Kidney (tissue), 22 donors: ENCODE measurements at places on chromosomes 3 and 15.
A peak's percentile ranks its signal among the peaks of the same experiment; 100 is the strongest.

GRCh38 chr3:89613241-89613640 lies 505.8 kb downstream of the EPHA3 start:
- DNase-seq = no peak

- no peak for DNase-seq
Observed at GRCh38 chr3:134974624-134975023, 179.6 kb downstream of the EPHB1 start.

GRCh38 chr3:123380261-123380660 lies 68.6 kb downstream of the ADCY5 start:
- no peak for DNase-seq

DNA sequence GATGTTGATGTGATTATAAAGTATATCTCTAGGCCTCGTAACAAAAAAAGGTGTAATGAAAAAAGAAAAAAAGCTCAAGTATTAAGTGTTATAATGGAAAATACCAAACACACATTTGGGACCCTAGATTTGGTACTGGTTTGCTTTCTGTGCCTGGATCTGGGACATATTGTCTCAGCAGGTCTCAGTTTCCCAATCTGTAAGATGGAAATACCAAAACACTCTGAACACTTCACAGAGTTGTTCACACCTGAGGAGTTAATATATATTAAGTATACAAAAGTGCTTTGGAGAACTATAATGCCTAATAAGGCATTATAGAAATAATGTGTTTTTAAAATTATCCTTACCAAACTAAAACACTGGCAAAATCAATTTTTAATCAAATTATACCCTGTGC lies 60.0 kb downstream of the CLASP2 start:
- no peak for DNase-seq

- no peak for DNase-seq
Observed at GRCh38 chr3:171058058-171058457, 31.5 kb upstream of the SLC2A2 start.

DNA sequence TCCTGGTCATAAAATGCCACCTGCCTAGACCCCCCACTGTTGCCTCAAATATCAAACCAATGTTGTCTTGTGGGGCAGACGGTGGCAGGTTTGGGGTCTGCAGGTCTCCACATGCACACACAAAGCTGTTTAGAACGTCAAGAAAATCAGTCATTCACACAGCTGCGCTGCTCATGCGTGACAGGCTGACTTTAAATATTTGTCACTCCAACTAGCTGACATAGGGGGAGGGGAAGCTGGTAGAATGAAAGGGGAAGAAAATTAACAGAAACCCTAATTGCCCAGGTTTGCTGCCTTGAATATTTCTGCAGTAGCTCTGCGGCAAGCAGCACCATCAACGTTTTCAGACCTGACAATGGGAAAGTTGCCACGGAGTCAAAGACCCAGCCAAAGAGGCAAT lies 201.8 kb downstream of the ABHD5 start:
- peak; percentile 64 for DNase-seq

DNA sequence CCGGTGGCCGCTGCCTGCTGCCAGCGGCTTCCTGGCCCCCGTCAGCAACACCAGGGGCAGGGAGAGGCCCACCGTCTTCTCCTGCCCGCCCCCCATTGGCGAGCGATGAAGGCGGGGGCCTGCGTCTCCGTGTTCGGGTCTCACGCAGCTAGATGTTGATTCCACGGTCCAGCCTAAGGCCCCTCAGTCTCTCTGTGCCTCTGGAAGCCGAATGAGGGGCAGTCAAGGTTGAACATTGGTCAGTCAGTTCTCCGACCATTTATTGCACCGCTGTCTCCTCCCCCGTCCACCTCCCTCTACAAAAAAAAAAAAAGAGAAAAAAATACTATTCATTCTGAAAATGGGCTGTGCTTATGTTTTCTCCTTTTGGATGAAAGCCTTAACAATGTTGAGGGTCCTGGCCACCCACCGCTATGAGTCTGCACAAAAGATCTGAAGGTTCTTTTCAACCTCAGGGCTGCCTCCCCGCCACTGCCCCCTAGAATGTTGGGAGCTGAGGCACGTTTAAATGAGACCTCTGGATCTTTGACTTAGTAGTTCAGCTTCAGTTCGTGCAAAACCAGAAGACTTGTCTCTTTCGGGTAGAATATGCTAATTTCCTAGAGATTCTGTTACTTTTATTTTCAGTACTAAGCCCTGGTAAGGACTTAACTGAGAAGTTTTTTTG lies 736 bp downstream of the IREB2 start:
- DNase-seq = no peak

DNA sequence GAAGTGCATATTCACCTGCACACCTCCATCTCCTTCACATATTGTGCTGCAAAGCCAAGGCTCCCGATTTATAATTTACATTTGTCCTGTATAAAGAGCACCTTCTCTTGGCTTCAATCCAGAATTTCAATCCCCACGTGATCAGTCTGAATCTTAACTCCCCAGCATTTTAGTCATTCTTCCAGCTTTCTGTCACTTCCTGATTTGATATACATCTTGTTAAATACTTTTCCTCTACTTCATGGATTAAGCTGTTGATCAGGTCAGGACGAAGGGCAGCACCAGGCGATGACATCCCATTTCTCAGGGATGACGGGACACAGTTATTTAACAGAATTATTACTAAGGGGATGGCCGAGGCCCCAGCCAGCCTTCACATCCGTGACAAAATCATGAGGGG lies 212.5 kb downstream of the EPHB1 start:
- DNase-seq = no peak

GRCh38 chr3:65833761-65834505 lies 204.8 kb downstream of the MAGI1 start:
- DNase-seq = no peak

DNA sequence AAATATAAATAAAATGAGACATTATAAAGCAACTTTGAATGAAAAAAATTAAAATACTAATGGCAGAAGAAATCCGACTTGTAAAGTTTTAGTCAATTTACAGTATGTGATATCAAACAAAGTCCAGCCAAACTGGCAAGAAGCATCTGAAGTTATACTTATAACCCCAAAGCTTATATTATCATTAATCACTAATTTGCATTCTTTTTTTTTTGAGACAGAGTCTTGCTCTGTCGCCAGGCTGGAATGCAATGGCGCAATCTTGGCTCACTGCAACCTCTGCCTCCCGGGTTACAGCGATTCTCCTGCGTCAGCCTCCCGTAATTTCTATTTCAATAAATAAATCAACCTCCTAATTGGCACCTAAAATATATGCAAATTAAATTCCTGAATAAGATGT lies 80.1 kb downstream of the AQR start:
- DNase-seq = no peak

DNA sequence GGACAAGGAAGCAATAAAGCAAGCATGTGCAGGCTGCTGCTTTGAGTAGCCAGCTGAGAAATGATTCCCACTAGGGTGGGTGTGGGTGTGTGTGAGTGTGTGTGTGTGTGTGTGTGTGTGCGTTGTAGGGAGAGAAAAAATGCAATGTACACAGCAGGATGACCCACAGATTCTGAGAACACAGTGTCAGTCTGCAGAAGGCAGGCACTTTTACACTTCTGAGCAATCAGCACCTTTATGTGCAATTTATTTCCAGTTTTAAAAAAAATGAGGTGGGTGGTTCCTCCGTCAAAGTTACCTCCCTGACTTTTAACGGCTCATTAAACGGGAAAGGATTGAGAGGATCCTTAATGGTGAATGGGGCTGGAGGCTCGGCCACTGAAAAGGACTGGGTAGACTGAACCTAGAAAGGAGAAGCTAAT lies 38.5 kb upstream of the LIPC start:
- peak; percentile 90 for DNase-seq

DNA sequence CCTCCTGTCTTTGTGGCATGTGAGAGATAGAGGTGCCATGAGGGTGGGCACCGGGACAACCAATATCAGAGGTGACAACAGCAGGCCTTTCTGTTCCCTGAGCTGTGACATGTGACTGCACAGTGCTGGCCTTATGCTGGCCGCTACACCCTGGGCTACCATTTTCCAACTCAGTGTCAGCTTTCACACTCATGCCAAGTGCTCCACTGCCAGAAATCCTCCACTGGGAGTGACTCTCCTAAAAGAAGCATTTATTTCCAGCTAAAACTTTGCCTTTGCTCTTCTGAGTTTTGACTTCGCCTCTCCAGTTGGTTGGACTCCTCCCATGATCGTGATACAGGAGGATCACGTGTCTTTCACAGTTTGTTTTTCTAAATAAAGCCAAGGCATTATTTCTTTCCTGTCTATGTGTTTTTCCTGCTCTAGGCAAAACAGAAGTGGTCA lies 31.4 kb downstream of the CA12 start:
- no peak for DNase-seq

GRCh38 chr3:148173851-148174250 lies 523.9 kb upstream of the AGTR1 start:
- DNase-seq = no peak

DNA sequence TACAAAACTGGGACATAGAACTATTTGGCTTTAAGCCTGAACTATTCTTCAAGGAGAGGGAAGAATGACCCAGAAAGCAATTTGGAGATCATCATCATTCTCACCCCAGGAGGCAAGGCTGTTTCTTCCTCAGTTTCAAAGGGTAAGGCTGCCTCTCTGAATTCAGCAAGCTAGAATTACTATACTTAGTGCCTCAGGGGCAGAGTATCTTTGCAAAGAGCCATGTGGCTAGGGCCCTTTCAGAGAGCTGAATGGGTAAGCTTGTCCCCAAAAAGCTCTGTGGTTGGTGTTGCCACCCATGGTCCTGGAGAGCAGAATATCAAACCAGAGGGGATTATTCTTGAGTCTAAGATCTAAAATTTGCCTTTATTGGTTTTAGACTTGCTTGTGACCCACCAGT lies 720.3 kb upstream of the ARPP21 start:
- DNase-seq = no peak

DNA sequence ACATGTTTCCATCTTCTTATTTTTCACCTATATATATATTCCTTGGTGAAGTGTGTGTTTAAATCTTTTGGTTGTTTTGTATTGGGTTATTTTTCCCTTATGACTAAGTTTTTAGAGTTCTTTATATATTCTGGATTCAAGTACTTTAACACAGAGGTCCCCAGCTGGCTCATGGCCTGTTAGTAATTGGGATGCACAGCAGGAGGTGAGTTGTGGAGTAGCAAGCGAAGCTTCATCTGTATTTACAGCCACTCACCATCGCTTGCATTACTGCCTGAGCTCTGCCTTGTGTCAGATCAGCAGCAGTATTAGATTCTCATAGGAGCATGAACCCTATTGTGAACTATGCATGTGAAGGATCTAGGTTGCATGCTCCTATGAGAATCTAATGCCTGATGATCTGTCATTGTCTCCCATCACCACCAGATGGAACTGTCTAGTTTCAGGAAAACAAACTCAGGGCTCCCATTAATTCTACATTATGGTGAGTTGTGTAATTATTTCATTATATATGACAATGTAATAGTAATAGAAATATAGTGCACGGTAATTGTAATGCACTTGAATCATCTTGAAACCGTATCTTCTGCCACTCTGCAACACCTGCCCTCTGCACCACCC lies 151.6 kb downstream of the RSRC1 start:
- no peak for DNase-seq

DNA sequence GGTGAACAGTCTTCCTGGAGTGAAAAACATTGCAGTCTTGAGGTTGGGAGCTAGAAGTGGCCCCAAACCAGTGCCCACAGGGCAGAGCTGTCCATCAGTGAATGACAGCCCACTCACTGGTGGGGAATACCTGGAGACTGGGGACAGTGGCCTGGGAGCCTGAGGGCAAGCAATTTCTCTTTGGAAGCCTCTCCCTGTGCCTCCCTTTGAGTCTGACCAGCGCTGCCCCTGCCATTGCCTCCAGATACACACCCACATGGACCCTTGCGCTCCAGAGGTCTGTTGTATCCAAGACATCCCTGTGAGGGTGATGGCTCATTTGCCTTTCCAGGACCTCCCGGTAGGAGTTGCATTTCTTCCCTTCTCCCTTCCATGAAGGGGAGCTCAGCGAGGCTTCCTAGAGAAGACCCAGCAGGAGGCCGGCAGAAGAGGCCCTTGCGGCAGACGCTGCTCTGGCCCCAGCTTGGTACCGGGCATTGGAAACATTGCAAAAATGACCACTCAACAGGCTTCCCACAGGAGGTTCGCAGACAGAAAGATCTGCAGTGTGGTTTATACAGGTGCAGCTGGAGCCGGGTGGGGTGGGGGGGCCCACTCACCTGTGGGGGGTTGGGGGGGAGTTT lies 38.5 kb downstream of the KLF13 start:
- DNase-seq = no peak

DNA sequence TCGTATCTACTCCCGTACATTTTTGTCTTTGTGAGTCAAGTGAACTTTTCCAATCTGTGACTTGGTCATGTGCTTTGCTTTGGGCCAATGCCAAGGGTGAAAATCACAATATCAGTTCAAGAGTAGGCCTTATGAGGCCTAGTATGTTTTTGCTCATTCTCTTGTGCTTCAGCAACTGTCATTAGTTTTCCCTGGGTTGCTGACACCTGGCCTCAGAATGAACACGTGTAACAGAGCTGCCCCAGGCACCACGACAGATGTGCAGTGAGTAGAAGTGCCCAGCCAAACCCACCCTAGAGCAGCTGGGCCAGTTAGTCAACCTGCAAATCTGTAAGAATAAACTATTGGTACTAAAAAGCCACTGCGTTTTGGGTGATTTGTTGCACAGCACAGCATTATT lies 460.3 kb upstream of the WNT5A start:
- no peak for DNase-seq

- DNase-seq = no peak
Observed at GRCh38 chr3:81741216-81741615, 20.2 kb downstream of the GBE1 start.

DNA sequence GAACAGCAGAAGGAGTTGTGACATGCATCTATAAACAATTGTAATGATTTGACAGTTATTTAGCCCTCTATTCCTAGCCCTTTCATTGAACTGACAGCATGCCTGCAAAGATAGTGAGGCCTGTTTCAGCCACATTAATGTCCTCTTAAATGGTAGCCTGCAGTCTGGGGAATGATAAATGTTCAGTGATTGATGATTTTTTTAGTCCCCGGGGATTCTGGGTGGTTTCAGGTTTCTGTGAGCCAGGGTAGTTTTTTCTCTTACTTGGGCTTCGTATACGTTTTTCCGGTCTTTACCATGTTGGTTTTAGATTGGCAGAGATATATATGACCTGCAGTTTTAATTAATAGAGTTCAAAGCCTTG lies 172.0 kb downstream of the TCF12 start:
- DNase-seq = peak; percentile 84

DNA sequence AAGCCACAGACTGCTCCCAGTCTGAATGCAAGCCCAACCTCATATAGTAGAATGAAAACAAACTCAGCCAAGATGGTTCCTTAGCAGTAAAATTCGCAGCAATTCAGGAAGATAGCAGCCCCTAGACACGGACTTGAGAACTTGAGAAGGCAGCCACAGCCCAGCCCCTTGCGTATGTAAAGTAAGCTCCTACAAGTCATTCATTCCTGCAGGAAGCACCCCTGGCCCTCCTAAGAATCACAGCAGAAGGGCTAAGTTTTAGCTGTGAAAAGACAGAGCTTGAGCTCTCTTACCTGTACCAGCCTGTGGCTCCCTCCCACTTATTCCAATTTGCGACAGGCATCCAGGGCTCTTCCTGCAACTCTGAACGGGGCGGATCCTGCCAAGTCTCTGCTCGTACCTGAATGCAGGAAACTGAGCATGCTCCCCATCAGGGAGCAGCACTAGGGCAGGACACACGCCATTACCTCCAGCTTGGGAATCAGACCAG lies 136.4 kb downstream of the MAGI1 start:
- peak; percentile 66 for DNase-seq
